ENCODE measurements at places on chromosomes 16 and 17.

- H3K4me3 ChIP-seq = peak overlapping the region; percentile 91
- peak overlapping the region; percentile 94 for H3K27ac ChIP-seq
- no peak for DNase-seq
- H3K27me3 ChIP-seq = no peaks in the 10 kb centered on the region
- peaks cover 20% of the 10 kb centered on the region for H3K36me3 ChIP-seq
- peaks cover 8% of the 10 kb centered on the region for H3K4me1 ChIP-seq
Measured at GRCh38 chr17:75205793-75206163, 299 bp downstream of the NUP85 start.

DNA sequence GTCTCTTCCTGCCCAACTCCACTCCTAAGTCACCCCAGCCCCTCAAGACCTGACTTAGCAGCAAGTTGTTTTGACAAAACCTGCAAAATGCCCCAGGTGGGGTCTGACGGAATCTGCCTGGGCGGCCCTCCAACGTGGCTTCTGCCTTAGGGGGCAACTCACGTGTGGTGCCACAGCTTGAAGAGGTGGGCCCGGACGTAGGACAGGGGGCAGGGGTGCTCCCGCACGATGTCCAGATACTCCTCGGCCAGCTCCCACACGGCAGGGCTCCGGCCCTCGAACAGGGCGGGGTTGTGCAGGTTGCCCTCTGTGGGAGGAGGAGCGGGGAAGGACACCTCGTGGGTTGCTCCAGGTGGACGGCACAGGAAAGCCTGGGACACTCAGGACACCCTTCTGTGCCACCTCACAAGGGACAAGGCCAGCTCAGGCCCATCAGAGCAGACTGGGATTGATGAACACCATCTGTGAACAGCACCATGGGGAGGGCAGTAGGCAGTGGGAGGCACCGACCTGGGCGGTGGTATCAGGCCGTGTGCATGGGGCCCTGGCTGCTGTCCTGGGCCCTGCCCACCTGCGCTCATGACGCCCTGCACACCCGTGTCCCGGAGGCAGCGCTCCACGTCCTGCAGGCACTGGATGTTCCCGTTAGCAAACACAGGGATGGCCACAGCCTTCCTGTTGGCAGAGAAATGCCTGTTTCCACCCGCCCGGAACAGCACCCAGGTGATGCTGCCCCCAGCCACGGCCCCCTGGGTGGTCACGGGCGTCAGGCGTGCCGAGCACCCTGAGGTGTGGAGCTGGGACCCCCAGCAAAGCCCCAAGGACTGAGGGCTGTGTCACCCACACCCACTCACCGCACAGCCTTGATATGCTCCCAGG, 4.3 kb downstream of the DUS1L start:
- H3K27me3 ChIP-seq = no peaks in the 10 kb centered on the region
- no peak overlapping the region for H3K27ac ChIP-seq
- no peak overlapping the region for H3K4me3 ChIP-seq
- peaks cover 17% of the 10 kb centered on the region for H3K4me1 ChIP-seq
- peaks cover 53% of the 10 kb centered on the region for H3K36me3 ChIP-seq

DNA sequence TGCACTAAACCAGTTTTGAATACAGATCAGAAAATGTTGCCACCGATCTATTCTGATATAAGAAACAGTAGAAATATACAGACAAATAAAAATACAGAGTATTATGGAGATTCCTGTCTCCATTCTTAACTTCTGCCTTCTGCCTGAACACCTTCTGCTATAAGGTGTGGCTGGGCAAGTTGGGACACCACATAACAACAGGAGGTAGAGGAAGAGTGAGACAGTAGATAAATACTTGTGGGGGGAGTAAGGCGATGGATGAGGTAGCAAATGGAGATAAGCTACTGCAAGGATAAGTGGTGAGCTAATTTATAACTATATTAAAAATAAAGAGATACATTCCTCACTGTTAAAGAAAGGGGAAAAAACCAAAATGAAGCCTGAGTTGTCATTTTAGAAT, 143.7 kb downstream of the CDH8 start:
- no peak for DNase-seq
- no peak overlapping the region for H3K4me3 ChIP-seq
- no peaks in the 10 kb centered on the region for H3K36me3 ChIP-seq
- no peak overlapping the region for H3K27ac ChIP-seq
- H3K27me3 ChIP-seq = no peaks in the 10 kb centered on the region
- peaks cover 26% of the 10 kb centered on the region for H3K4me1 ChIP-seq

GRCh38 chr17:5874486-5874885, 195.7 kb upstream of the WSCD1 start:
- H3K27ac ChIP-seq = no peak overlapping the region
- no peak for DNase-seq
- no peaks in the 10 kb centered on the region for H3K27me3 ChIP-seq
- H3K4me3 ChIP-seq = no peak overlapping the region

- no peak overlapping the region for H3K27ac ChIP-seq
- H3K27me3 ChIP-seq = no peaks in the 10 kb centered on the region
- H3K4me1 ChIP-seq = no peaks in the 10 kb centered on the region
- H3K36me3 ChIP-seq = no peaks in the 10 kb centered on the region
- DNase-seq = no peak
Measured at GRCh38 chr16:84380405-84380804, 12.1 kb downstream of the ATP2C2 start.

DNA sequence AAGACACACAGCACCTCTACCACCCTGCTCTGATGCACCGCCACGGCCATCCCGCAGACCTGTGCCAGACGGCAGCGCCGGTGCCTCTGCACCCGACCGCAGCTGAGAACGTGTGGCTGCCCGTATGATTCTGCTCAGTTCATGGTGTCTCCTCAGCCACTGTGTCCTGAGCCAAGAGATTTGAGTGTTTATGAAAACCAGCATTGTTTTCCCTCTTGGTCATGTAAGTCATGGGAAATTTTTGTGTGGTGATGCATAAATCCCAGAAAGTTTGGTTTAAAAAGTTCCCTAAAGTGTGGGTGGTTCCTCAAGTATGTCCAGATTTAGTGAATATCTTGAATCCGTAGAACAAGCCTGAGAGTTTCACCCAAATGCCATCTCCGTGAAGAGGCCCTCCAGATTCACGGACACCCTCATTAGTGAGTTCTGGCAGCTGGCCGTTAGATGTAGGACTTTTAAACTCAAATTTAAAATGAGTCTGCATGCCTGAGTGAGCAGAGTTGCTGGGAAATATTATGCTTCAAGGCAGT, 57.6 kb downstream of the CDRT4 start:
- no peak overlapping the region for H3K4me3 ChIP-seq
- H3K27me3 ChIP-seq = no peaks in the 10 kb centered on the region
- H3K36me3 ChIP-seq = no peaks in the 10 kb centered on the region
- H3K27ac ChIP-seq = peak overlapping the region; percentile 41

DNA sequence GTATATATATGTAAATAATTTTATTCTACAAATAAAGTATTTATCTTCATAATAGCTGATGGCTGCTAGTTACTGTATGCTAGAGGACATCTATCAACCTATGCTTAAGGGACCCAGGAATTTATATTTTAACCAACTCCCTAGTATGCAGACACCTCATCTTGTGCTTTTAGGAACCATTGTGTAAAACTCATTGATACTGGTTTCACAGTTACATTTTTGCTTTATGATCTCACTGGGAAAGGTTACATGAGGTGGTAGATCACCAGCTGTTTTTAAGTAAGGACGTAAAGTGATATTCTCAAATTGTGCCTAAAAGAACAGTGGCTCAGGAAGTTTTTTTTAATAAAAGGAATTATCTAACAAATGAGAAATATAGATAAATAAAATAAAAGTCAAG, 56.4 kb downstream of the VMP1 start:
- no peak for DNase-seq
- H3K27ac ChIP-seq = peak overlapping the region; percentile 51
- H3K27me3 ChIP-seq = no peaks in the 10 kb centered on the region
- no peak overlapping the region for H3K4me3 ChIP-seq

GRCh38 chr17:81285179-81285878, 9.8 kb downstream of the SLC38A10 start:
- H3K27me3 ChIP-seq = no peaks in the 10 kb centered on the region
- H3K36me3 ChIP-seq = peaks cover 5% of the 10 kb centered on the region
- no peak overlapping the region for H3K4me3 ChIP-seq
- H3K4me1 ChIP-seq = no peaks in the 10 kb centered on the region

DNA sequence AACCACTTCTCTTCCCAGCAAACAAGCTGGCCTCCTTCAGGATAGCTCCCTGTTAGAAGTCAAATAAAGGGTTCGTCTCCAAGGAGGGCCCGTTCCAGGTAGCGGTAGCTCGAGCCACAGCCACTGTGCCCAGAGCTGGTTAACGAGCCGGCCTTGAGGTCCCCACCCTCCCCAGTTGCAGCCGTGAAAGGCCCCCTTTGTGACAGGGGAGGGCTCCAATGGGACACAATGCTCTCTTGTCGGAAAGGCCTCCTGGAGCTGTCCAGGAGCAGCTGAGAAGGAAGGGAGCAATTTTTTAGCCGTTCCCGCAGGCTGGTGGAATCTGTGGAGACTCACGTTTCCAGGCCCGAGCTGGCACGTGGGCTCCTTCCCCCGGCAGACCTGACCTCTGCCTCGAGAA, 29.9 kb upstream of the FOXF1 start:
- no peak overlapping the region for H3K27ac ChIP-seq
- H3K4me3 ChIP-seq = no peak overlapping the region
- H3K4me1 ChIP-seq = no peaks in the 10 kb centered on the region
- no peaks in the 10 kb centered on the region for H3K36me3 ChIP-seq

GRCh38 chr16:57600048-57600835, 28.2 kb upstream of the ADGRG1 start:
- H3K27me3 ChIP-seq = no peaks in the 10 kb centered on the region
- H3K4me3 ChIP-seq = no peak overlapping the region
- DNase-seq = peak; percentile 66
- no peaks in the 10 kb centered on the region for H3K36me3 ChIP-seq
- H3K4me1 ChIP-seq = peaks cover 8% of the 10 kb centered on the region

DNA sequence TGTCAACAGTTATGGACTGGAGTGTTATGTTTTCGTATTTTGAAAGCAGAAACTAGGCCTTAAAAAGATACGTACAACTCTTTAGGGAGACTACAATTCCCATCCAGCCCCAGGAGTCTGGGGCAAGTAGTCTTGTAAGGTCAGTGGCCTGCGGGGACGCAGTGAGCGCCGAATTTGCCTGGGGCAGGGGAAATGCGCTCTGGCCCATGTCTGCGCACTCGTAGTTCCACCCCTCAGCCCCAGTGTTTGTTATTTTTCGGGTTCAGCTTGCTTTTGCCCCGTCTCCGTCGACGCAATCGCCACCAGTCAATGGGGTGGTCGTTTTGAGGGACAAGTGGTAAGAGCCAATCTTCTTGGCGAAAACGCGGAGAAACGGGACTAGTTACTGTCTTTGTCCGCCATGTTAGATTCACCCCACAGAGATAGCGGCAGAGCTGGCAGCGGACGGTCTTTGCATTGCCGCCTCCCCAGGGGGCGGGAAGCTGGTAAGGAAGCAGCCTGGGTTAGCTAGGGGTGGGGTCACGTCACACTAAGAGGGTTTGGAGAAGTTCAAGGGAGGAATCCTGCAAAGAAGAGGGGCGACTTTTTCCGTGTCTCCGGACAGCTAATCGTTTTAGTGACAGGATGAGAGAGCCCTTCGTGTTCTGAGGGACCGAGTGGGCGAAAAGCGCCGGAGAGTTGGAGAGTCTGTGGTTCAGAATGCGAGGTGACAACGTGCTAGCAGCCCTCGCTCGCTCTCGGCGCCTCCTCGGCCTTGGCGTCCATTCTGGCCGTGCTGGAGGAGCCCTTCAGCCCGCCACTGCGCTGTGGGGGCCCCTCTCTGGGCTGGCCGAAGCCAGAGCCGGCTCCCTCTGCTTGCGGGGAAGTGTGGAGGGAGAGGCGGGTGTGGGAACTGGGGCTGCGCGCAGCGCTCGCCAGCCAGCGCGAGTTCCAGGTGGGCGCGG, 1.1 kb upstream of the BRCA1 start:
- no peak for DNase-seq
- H3K27ac ChIP-seq = peak overlapping the region; percentile 54
- H3K27me3 ChIP-seq = no peaks in the 10 kb centered on the region
- no peaks in the 10 kb centered on the region for H3K4me1 ChIP-seq
- no peaks in the 10 kb centered on the region for H3K36me3 ChIP-seq
- H3K4me3 ChIP-seq = peak overlapping the region; percentile 83

DNA sequence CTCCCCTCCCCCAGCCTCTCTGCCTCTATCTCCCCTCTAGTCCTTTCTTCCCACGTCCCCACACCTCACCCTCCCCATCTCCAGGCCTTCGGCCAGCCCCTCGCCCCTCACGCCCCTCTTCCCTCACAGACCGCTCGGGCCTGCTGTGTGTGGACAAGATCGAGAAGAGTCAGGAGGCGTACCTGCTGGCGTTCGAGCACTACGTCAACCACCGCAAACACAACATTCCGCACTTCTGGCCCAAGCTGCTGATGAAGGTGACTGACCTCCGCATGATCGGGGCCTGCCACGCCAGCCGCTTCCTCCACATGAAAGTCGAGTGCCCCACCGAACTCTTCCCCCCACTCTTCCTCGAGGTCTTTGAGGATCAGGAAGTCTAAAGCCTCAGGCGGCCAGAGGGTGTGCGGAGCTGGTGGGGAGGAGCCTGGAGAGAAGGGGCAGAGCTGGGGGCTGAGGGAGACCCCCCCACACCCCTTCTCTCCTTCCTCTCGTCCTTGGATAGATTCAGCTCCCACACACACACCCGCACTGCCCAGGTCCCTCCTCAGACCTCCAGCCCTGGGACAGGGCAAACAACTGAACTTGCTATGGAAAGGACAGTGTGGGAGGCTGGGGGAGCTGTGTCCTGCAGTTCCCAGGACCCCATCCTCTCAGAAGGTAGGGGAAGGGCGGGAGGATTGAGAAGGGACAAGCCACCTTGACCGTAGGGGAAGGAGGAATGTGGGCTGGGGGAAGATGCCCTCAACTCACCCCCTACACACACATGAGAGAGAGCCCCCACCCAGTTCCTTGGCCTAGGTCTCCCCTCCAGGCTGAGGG, 11.1 kb downstream of the NR1D1 start:
- no peaks in the 10 kb centered on the region for H3K27me3 ChIP-seq
- H3K4me1 ChIP-seq = no peaks in the 10 kb centered on the region
- no peak overlapping the region for H3K27ac ChIP-seq

GRCh38 chr17:16493531-16494046, 1.6 kb upstream of the LRRC75A start:
- H3K4me3 ChIP-seq = no peak overlapping the region
- peaks cover 16% of the 10 kb centered on the region for H3K27me3 ChIP-seq
- H3K27ac ChIP-seq = no peak overlapping the region
- no peak for DNase-seq
- peaks cover 11% of the 10 kb centered on the region for H3K4me1 ChIP-seq

DNA sequence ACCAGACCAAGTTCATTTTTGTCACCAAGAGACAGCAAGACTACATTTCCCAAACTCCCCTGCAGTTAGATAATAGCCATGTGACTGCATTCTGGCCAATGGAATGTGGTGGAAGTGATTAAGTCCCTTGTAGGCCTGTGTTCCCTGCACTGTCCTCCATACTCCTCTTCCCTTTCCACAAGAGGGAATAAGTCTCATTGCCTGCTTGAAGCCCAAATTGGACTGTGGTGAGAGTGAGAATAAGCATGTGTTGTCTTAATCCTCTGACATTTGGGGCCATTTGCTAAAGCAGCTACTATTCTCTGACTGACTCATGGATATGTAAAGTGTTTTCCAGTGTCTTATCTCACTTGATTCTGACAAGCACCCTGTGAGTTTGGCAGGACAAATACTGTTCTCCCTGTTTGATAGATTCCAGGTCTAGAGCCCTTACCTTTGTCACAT, 20.7 kb downstream of the PIK3R6 start:
- H3K27ac ChIP-seq = no peak overlapping the region
- H3K36me3 ChIP-seq = no peaks in the 10 kb centered on the region
- peak; percentile 35 for DNase-seq
- no peak overlapping the region for H3K4me3 ChIP-seq

GRCh38 chr17:48207776-48208544, 100.4 kb downstream of the SNX11 start:
- DNase-seq = no peak
- no peak overlapping the region for H3K27ac ChIP-seq
- no peaks in the 10 kb centered on the region for H3K27me3 ChIP-seq
- no peaks in the 10 kb centered on the region for H3K4me1 ChIP-seq
